ENCODE measurements at places on chromosomes 12 and 14.

GRCh38 chr14:32941668-32942065, 3.0 kb downstream of the NPAS3 start:
- peak; percentile 9 for DNase-seq

DNA sequence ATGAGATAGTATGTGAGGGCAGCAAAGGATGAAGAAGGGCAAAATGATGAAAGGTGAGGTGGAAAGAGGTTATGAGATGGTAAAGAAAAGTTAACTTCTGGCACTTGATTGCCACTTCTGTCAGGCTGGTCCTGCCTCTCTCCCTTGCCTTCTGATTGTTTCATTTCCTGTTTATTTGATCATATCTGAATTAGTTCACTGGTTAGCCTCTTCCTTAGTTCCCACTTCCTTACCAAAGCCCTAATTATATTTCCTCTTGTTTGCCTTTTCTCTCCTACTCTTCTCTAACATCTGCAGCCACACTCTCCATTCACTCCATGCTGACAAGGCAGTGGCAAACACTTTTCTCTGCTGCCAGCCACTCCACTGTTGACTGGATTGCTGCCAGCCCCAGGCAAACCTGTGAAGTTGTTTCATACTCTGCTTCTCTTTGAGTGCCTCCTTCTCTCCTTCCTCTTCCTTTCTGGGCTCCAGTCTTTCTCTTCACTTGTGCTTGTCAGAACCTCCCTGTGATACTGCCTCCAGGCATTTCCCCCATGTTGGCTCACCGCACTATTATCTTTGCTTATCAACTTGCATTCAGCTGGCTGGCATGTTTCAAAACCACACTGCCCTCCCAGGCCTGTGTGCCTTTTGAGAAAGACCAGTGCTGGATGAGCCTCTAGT, 8.1 kb downstream of the PNP start:
- DNase-seq = no peak

DNA sequence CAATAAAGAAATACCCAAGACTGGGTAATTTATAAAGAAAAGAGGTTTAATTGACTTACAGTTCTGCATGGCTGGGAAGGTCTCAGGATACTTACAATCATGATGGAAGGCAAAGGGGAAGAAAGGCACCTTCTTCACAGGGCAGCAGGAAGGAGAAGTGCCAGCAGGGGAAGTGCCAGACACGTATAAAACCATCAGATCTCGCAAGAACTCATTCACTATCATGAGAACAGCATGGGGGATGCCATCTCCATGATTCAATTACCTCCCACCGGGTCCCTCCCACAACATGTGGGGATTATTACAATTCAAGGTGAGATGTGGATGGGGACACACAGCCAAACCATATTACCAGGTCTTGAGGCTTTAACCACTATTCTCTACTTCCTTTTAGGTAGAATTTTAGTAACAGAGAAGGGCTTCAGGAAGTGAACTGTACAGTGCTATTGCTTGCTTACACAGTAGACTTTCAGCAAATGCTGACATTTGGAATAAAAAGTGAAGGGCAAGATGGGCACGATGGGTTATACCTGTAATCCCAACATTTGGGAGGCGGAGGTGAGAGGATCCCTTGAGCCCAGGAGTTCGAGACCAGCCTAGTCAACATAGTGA, 40.8 kb upstream of the OR4E1 start:
- DNase-seq = no peak

GRCh38 chr12:25189656-25190055, 5.3 kb downstream of the DNAI7 start:
- DNase-seq = no peak

DNA sequence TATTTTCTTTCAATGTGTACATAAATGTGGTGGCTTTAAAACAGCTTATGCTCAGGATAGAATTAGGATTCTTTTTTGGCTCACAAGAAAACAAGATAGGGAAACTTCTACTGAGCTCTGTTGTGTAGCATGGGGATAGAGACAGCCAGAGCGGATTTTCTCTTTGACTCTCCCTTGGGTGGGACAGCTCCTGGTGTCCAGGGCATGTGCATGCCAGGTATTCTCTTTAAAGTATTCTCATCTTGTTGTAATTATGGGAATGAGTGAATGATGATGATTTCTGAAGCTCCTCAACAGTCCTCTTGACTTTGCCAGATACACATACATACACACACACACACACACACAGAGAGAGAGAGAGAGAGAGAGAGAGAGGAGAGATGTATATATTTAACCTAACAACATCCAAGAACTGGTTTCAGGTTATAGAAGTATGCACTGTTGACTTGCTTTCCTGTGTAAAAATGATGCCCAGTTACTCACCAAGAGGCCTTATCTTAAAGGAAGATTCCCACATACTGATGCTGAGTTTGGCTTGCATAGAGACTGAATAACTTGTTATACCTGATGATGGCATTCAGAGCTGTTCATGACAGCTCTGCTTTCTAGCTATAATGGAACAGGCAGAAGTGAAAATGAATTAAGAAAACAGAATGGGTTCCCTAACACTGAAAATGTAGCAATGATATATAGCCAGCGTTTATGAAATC, 387.5 kb downstream of the EGLN3 start:
- no peak for DNase-seq

DNA sequence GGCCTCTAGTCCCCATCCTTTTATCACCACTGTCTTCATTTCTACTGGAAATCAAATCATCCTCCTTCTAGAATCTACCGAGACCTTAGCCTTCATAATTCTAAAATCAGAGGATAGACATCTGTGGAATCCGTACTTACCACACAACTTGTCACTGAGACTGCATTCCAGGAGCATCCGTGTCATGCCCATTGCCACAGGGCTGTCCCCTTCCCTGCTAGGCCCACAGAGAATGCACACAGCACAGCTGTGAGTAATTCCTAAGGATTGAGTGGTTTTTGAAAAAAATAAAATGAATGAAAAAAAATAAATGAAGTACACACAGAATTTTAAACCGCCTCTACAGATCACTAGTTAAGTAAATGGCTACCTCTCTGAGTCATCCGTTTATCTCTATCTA, 21.0 kb upstream of the MAGOHB start:
- no peak for DNase-seq

DNA sequence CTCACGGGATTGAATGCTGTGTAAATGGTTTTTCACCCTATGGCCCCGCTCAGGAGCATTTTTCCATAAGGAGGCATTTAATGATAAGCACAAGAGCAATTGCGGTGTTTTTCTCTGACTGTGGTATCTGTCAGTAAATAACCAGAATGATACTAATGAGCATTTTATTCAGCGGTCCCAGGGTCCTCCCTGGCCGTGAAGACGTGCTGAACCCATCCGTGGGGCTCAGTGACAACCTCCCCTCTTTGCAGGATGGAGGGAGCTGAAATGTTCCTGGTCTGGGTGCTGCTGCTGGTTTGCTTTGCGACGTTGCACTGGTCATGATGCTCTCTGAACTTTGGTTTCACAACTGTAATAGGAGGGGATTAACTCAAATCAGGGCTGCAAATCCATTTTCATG, 625.6 kb downstream of the AACS start:
- DNase-seq = no peak

- no peak for DNase-seq
Measured at GRCh38 chr12:15733136-15733535, 56.1 kb downstream of the EPS8 start.

GRCh38 chr12:125069616-125070015, 4.4 kb downstream of the AACS start:
- no peak for DNase-seq
